ENCODE measurements at places on chromosomes 6 and 20. TPM values are rescaled to one million over a fixed set of nuclear protein-coding genes. Genes with fewer than 3 reads are reported as not detected.
A peak's percentile ranks its signal among the peaks of the same experiment; 100 is the strongest.

ZBTB46 gene
- polyA plus RNA-seq: 3.6 TPM

- DNase-seq: no peak
These were observed 73.9 kb upstream of the DUSP22 start for GRCh38 chr6:218153-219018.

SLC16A10 gene
- 5.5 TPM for polyA plus RNA-seq

- DNase-seq: no peak
These were observed 121.2 kb downstream of the PXDC1 start for GRCh38 chr6:3630258-3630835.

DNA sequence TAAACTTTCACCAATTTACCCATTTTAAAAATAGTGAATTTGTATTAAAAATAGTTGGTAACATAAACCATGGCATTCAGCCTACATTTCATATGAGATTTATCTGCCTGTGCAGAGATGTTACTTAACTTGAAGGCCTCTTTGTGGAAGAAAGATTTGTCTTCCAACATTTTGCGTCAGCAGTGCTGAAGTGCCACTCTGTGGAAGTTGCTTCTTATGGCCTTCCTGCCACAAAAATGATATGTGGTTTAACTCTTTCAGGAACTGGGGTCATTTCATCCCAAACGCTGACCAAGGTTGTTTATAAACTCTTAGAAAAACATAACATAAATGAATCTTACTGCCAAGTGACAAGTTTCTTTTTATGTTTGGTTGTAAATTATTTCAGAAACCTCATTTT, 246.8 kb downstream of the ARID1B start:
- no peak for DNase-seq

DNA sequence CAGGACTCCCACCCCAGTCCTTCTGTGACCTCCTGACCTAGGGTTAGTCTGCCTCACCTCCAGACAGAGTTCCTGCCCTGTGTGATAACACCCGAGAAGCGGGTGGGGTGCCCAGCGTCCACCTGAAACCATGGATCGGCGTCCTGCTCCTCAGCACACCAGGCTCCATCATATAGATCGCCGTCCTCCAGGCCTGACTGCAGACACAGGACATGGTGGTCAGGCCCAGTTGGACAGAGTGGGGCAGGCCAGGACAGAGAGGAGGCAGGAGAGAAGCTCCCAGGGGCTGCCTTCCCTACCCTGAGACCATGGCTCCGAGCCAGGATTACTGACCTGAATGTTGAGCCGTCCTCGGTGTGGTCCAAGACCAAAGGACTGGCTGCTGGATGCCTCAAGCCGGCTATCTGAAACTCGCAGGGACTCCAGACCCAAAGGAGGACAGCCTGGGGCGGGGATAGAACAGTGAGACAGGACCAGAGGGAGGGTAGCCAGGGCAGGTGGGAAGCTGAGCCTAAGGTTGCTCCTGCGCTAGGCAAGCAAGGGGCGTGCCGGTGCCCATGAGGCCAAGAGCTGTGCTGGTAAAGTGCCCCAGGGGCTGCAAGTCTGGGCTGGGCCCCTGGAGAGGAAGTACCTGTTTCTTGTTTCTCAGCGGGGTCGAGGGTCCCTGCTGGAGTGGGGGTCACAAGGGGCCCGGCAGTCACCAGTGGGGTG, 2.2 kb downstream of the CPXM1 start:
- peak; percentile 57 for DNase-seq

EPB41L1 gene
- polyA plus RNA-seq: 17.6 TPM

DNA sequence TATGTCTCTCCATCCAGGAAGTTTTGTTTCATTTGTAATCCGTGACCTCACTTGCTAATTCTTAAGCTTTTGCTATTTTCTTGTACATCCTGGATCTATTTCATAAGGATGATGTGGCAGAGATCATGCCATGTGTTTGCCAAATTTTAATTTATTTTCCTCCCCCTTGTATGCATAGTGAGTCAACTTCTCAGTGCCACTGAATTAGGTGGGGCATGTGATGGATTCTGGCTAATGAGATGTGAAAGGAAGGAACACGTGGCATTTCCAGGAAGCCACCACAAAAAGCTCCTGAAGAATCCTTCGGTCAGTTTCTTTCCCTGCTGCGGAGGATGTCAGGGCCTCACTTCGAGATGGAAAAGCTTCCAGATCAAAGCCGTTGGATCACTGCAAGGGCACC, 86.2 kb upstream of the PRL start:
- no peak for DNase-seq

LHFPL5 gene
- 3.3 TPM for polyA plus RNA-seq

- DNase-seq: no peak
These were observed 2.0 kb upstream of the ACTL10 start for GRCh38 chr20:33664762-33665144.

DNA sequence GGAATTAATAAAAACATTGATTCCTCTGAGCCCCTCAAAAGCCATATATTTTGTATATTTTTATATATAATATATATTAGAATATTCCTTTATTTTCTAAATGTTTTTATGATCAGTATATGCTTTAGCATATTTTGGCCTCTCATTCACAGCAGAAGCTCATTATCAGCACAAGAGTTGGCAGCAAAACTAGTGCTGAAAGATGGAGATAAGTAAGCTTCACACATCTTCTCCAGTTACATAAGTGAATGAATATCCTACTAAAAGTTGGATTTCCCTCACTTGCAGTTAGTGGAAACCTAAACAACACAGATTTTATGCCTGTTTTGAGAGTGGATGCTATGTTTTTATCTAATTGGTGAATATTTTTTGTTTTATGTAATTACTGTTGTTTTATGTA, 1303.8 kb upstream of the ADGRB3 start:
- no peak for DNase-seq

GRCh38 chr6:84013931-84014330, 19.6 kb upstream of the MRAP2 start:
- no peak for DNase-seq

DNA sequence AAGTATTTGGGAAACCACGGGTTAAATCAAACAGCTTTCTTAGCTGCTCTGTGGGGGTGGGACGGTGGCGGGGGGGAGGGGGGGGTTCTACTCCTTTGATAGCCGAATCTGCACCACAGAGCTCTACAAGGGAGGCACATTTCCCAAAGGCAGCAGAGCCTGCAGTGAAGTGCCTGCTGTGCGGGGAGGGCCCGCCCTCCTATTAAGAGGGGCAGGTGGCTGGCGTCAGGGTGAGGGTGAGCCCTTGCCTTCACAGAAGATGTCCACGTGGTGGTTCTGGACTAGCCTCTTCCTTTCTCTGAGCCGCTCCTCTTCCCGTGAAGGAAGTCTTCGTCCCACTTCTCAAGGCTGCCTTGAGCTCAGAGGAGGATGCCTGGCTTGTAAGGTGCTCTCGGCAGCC, 174.9 kb upstream of the THBS2 start:
- DNase-seq: no peak

DNA sequence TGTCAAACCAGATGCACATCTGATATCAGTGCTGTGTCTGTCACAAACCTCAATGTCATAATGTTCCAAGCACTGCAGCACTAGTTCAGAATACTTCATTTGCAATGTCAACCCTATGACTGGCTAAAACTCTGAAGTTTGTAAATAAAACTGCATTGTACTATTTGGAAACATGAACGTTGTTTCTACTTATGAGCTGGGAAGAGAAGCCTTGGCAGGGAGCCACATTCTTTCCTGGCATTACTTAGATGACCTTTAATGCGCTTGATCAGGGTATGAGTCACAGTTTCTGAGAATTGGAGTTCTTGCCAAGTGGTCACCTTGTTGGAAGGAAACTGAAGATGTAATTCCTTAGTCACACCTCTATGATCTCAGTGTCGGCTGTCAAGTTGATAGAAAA, 664.8 kb upstream of the MMS22L start:
- DNase-seq: peak; percentile 80

DNA sequence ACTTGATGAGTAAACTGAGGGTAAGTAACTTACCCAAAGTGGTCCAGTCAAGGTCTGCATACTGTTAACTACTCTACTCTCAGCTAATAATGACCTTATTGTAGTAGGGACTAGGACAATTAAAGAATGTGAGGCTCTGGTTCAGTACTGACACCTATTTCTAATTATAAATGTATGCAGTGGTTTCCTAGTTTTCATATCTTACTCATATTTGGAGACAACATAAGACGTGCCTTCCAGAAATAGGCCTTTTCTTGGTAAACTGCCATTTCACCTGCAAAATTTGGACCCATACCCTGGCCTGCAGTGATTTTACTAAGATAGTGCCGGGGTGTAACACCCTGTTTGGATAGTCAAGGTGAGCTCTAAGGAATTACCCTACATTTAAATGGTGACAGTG, 24.7 kb downstream of the GJA1 start:
- DNase-seq: no peak

GRCh38 chr6:152292555-152292954, 344.6 kb downstream of the SYNE1 start:
- DNase-seq: no peak

DNA sequence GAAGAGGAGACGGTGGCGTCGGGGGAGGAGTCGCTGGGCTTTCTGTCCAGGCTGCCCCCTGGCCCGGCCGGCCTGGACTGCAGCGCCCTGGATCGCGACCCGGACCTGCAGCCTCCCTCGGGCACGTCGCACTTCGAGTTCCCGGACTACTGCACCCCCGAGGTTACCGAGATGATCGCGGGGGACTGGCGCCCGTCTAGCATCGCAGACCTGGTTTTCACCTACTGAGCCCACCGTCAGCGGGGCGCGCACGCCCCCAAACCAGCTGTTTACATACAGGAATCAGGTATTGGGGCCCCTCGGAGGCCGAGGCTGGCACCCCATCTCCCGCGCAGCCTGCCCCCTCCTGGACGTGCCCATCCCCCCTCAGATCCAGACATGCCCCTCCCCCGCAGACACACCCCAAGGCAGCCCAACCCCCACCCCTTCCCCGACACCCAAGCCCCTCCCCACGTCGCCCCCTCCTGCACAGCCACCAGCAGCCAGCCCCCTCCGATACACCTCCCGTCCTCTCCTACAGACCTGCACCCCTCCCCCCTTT, 1.4 kb downstream of the SOX12 start:
- DNase-seq: peak; percentile 55

GRCh38 chr6:23601811-23602345, 524.1 kb upstream of the NRSN1 start:
- no peak for DNase-seq

TTLL9 gene
- 0.68 TPM for polyA plus RNA-seq

DNA sequence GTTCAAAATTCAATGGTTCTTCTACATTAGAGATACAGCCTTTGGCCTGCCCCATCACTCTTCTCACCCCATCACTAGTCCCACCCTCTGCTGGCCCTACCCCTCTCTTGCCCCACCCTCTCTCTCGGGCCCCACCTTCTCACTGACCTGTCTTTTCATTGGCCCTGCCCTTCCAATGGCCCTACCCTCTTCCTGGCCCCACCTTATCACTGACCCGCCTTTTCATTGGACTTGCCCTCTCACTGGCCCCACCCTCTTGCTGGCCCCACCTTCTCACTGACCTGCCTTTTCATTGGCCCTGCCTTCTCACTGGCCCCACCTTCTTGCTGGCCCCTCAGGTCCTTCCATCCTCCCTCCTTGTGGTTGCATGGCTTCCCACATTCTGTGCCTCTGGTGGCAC, 107.2 kb upstream of the PLEKHG1 start:
- DNase-seq: no peak

- no peak for DNase-seq
These were observed 96.2 kb downstream of the PLCB1 start for GRCh38 chr20:8228315-8228714.

DNA sequence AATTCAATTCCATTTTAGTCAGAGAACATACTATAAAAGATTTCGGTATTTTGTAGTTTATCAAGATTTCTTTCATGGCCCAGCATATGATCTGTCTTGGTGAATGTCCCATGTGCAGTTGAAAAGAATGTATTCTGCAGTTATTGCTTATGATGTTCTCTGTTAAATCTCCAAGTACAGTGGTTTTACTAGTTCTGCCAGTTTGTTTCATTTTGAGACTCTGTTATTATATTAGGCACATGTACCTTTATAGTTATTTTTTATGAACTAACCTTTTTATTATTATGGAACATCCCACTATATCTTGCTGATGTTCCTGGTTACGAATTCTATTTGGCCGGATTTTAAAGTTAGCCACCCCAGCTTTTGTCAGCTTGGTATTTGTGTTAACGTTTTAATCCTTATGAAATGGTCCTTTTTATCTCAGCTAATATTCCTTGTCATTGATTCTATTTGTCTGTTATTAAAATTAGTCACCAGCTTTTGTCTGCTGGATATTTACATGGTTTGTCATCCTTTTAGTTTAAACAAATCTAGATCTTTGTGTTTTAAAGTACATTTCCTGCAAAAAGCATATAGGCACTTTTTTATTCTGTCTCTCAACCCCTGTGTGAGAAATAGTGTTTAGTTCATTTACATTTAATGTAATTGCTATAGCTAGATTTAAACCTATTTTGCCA, 48.9 kb downstream of the VTA1 start:
- no peak for DNase-seq

DNA sequence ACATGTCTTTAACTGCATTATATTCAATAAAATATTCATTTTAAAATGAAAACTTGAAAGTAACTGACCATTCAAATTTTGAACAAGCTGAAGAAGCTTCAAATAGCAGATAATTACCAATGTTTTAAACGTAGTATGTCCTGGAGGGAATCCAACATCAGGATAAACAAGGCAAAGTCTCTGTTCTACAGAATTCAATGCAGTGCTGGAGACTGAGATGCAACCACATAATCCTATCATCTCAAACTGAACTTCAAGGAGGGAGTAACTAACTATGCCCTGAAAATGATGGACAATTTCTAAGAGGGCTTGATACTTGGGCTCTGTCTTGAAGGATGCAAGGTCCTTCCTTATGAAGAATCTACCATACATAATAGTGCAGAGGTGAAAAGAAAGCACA, 100.7 kb downstream of the PRKN start:
- DNase-seq: no peak

- no peak for DNase-seq
These were observed 52.2 kb downstream of the SAMD5 start for GRCh38 chr6:147560670-147561069.

TMC2 gene
- polyA plus RNA-seq: 0.19 TPM

SNAP91 gene
- polyA plus RNA-seq: 8.8 TPM

GTSF1L gene
- polyA plus RNA-seq: not detected

DNA sequence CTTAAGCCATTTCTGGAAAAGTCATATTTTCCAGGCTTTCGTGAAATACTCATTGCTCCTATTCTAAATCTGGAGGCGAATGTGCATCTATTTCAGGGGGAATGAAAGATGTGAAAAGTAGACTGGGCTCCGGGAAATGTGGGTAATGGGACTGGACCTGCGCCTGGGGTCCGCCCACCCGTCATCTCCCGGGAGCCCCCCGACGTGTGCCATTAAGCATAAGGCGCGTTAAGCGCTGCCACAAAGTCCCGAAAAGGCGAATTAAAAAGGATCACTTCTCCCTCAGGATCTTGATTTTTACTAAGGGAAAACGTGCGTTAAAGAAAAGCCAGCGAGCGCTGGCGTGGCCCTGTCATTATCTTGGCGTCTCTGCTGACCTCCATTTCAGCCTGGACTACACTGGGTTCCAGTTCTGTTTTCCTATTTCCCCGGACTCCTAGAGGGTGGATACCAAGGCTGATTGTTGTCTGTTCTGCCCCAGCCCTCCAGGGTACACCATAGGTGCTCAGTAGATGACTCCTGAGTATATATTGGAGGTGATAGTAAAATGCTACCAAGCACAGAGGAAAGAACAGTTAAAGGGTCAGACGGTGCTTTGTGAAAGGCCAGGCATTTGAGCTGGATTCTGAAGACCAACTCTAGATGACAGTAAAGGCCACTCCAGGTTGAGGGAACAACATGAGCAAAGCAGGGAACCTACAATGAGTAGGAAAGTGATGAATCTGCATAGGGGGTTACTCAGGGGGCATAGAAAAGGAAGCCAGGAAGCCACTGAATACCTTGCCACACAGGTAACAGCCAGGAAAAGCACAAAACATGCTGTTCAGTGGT, 89.2 kb upstream of the ARID1B start:
- peak; percentile 65 for DNase-seq

CCN6 gene
- not detected for polyA plus RNA-seq
